ENCODE measurements at places on chromosomes 3 and 15. TPM values are rescaled to one million over a fixed set of nuclear protein-coding genes. Genes with fewer than 3 reads are reported as not detected.

GRCh38 chr15:58331913-58332675, 99.7 kb upstream of the LIPC start:
- no peak overlapping the region for H3K4me3 ChIP-seq
- H3K27ac ChIP-seq, result peak overlapping the region; percentile 75
- no peaks in the 10 kb centered on the region for H3K27me3 ChIP-seq
- no peaks in the 10 kb centered on the region for H3K36me3 ChIP-seq

- H3K4me1 ChIP-seq, result no peaks in the 10 kb centered on the region
- no peaks in the 10 kb centered on the region for H3K36me3 ChIP-seq
- H3K27me3 ChIP-seq, result no peaks in the 10 kb centered on the region
- no peak overlapping the region for H3K4me3 ChIP-seq
- no peak for DNase-seq
- no peak overlapping the region for H3K27ac ChIP-seq
Measured at GRCh38 chr3:63585927-63586326, 66.5 kb upstream of the SNTN start.

- H3K27ac ChIP-seq, result no peak overlapping the region
- H3K4me3 ChIP-seq, result no peak overlapping the region
- no peaks in the 10 kb centered on the region for H3K36me3 ChIP-seq
- no peaks in the 10 kb centered on the region for H3K27me3 ChIP-seq
- no peak for DNase-seq
Measured at GRCh38 chr3:59290358-59290757, 240.5 kb upstream of the CFAP20DC start.

The HESX1 gene
- total RNA-seq, result 0.49 TPM

GRCh38 chr3:34675383-34676120, 877.1 kb downstream of the PDCD6IP start:
- no peaks in the 10 kb centered on the region for H3K36me3 ChIP-seq
- no peak for DNase-seq
- no peak overlapping the region for H3K27ac ChIP-seq
- H3K4me1 ChIP-seq, result no peaks in the 10 kb centered on the region

- no peaks in the 10 kb centered on the region for H3K27me3 ChIP-seq
- H3K27ac ChIP-seq, result no peak overlapping the region
- no peak for DNase-seq
- no peaks in the 10 kb centered on the region for H3K36me3 ChIP-seq
Measured at GRCh38 chr15:101441696-101442095, 47.8 kb downstream of the PCSK6 start.

- H3K27me3 ChIP-seq, result no peaks in the 10 kb centered on the region
- DNase-seq, result no peak
- no peak overlapping the region for H3K27ac ChIP-seq
- no peaks in the 10 kb centered on the region for H3K4me1 ChIP-seq
- no peaks in the 10 kb centered on the region for H3K36me3 ChIP-seq
- H3K4me3 ChIP-seq, result no peak overlapping the region
Measured at GRCh38 chr15:56653107-56653506, 80.2 kb downstream of the ZNF280D start.

- no peak overlapping the region for H3K27ac ChIP-seq
- no peaks in the 10 kb centered on the region for H3K36me3 ChIP-seq
- H3K4me1 ChIP-seq, result no peaks in the 10 kb centered on the region
- no peak for DNase-seq
- no peak overlapping the region for H3K4me3 ChIP-seq
- H3K27me3 ChIP-seq, result no peaks in the 10 kb centered on the region
Measured at GRCh38 chr3:11164607-11165006, 10.3 kb downstream of the HRH1 start.

DNA sequence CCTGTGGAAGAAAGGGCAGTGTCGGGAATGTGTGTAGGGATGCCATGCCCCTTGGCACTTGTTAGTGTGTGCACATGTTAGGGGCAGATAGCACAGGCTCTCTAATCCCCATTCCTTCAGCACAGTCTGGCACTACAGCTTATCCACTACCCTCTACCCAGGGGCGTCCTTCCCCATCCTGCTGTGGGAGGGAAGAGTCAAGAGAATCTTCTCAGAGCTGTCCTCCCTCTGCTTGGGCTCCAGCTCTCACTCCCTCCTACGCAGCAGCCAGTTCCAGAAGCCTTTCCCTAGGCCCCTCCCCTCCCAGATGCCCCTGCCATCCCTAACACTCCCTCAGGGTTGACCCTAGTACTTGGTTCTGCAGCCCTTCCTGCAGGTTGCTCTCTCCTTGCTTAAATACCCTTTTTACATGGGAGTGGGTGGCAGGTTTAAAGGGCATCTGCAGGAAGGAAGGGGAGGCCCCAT, 815 bp upstream of the GRM2 start:
- H3K4me3 ChIP-seq, result no peak overlapping the region
- no peak for DNase-seq

Measured in pancreas (tissue), 10 donors.